ENCODE measurements at places on chromosomes 11 and 22.

GRCh38 chr11:16526947-16527346, 170.6 kb upstream of the SOX6 start:
- no peak for DNase-seq

GRCh38 chr11:57491371-57492061, 24.0 kb downstream of the SLC43A1 start:
- no peak for DNase-seq

- no peak for DNase-seq
These were observed 32.9 kb downstream of the IFT27 start for GRCh38 chr22:36743011-36743410.

DNA sequence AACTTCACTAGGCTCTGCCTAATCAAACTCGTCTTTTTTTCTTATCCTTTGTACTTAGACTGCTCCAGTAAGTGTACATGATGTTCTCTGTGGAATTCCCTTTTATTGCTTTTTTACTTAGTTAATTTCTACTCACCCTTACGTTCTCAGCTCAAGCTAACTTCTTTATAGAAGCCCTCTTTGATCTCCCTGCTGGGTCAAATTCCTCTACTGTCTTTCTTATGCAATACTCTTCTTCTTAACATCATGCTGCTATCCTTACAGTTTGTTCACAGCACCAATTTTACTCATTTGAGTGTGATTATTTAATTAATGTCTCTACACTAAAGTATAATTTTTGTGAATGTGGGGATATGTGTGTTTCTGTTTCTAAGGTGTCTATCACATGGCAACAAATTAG, 498.3 kb downstream of the CNTN5 start:
- DNase-seq, result no peak

GRCh38 chr11:92846491-92847125, 122.8 kb upstream of the MTNR1B start:
- DNase-seq, result no peak

DNA sequence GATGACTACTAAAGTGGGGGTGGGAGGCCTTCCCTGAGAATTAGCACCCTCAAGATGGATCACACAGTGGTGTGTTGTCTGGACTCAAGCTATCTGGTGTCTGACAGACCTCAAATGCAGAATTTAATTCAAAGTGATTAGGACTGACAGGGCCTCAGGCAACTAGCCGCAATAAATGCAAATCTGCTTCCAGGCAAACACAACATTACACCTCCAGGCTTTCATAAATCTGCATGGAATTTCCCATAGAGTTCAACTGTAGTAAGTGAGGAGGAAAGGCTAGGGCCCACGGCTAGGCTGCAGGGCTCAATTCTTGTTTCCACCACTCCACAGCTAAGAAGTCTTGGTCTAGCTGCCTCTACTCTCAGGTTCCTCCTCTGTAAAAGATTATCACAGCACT, 331.4 kb downstream of the LARGE1 start:
- DNase-seq, result no peak

DNA sequence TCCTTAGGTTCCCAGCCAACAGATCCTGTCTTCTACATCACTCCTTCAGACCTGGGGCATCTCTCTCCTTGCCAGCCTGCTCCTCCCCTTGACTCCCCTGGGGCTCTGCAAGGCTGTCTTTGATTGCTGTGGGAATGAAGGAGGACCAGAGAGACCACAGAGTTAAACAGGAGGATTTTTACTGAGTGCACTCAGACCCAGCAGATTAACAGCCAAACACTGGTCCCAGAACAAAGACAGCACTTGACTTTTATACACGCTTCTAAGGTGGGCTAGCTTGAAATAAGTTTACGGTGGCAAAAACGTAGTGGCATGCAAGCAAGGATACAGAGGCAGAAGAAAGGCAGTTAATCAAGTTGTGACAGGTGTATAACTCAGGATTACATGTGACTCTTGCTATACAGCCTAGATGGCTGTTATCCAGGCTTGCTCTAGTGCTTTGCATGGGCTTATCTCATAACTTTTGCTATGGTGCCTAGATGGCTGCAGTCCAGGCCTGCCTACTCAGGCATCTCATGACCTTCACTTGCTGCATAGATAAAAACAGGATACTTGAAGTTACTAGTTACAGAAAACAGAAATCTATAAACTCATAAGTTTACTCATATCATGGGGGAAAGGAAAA, 22.0 kb upstream of the GLYATL1 start:
- no peak for DNase-seq

GRCh38 chr11:83156996-83157593, at the start of gene PCF11:
TSS of gene PCF11 (plus strand) at chr11:83157131. CDS start at chr11:83157440, 309 bp downstream.
- DNase-seq, result peak; percentile 54

DNA sequence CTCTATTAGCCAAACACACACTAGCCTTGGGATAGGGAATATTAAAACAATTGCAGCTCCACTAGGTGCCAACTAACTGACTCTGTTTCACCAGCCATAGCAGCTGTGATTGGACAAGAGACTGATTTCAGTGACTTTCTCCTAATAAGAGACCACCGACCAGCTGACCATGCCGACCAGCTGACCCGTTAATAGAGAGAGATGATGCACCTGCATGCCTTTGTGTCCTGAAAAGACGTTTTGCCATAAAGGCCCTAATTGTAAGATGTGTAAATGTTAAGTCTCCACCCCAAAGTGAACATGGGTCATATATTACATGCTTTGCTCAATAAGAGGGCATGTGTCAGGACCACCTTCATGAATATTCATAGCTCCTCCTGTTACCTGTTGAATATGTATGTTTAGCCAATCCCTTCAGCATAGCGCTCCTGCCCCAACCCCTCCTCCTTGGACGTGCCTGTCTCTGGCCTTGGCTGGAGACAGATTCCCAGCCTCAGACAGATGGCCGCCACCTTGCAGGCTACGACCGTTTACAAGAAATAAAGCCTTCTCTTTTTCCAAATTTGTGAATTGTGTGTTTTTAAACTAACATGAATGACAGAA, 1.3 kb upstream of the NADSYN1 start:
- no peak for DNase-seq

DNA sequence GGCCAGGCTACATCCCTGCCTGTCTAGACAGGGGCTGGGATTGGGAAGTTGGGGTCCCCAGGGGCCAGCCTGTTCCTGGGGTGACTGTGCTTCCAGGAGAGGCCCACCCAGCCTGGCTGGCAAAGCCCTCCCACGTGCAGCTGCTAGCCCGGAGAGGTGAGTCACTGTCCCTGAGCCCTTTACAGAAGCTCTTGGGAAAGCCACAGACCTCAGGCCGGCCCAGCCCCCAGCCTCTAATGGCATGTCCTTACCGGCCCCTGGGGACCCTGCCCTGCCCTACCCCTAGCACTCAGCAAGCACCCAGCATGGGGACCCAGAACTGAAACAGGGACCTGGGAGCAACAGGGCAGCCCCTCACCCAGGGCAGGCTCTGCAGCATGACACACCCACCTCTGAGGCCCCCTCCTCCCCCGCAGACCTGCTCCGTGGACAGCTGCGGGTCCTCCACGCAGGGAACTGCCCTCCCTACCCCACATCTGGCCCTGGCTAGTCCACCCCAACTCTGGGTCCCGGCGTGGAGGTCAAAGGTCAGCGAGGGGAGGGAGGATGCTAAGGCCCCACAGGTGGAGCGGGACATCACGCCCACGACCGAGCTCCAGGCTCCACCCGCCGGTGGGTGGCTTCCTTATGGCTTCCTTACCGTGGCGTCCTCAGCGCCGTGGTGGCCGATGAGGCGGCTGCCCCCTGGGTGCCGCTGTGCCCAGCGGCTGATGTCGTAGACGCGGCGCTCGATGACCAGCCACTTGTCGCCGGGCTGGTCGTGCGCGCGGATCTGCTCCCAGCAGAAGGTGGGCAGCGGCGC, 615 bp downstream of the FADS3 start:
- DNase-seq, result no peak

- no peak for DNase-seq
These were observed 19.2 kb downstream of the CELF1 start for GRCh38 chr11:47533690-47534151.

DNA sequence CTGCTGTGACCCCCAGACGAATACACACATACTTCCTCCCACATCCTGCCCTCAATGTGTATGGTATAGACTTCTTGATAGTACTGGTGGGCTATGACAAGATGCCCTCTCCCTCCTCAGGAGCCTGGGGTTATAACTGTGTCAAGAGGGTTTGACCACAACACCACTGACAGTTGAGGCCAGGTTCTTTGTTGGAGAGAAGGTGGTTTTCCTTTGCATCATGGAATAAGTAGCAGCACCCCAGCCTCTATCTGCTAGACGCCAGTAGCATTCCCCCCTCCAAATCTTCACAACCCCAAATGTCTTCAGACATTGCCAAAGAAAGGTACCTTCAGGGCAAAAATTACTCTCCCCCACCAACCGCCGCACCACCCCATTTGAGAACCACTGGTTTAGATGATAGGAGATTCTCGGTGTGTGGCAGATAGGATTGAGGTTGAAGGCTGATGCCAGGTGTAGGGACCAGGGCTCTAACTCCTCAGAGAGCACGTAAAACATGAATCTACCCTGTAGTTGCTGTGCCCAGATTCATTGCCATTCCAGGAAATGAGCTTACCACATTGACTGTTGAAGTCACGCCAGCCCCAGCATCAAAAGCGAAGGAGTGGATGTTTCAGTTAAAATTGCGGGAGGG, 5.5 kb upstream of the MYO18B start:
- DNase-seq, result no peak

- DNase-seq, result no peak
These were observed 12.4 kb upstream of the SYN3 start for GRCh38 chr22:33070600-33070999.

All from cortex of kidney (tissue), 1 donor.